ENCODE measurements at places on chromosomes 13 and 19.
A peak's percentile ranks its signal among the peaks of the same experiment; 100 is the strongest.

DNA sequence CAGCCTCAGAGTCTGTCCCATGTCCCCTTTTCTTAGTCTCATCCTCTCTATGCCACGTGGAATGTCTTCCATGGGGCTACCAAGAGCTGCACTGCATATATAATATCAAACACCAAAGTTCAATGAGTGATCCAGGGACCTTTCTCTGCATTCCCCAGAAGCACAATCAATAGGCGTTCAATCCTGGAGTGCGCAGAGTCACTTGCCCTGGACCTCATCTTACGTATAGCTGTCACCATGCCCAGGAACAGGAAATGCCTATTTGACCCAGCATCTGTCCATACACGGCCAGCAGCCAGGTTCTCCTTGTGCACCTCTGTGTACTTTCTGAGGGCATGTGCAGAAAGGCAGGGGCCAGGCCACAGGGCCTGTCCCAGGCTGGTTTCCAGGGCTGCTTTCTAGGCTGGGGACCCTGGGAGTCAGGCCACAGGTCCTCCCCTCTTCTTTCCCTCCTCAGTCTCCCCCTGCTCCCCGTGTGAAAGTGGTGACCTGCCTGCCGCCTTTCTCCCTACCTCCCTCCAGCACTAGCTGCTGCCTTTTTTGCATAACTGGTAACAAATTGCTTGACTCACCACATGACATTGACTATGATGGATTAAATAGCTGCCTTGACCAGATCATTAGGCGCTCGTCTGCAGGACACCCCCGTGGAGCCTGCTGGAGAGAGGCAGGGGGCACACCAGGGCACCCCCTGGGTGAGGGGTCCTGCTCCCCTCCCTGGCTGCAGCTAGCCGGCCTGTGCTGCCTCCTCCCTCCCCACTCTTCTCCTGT lies 222.0 kb downstream of the ZNF536 start:
- no peak for DNase-seq

- no peak for DNase-seq
Observed at GRCh38 chr19:5851302-5851701, at the start of gene FUT3. FUT3 (minus strand) TSS chr19:5851449.

DNA sequence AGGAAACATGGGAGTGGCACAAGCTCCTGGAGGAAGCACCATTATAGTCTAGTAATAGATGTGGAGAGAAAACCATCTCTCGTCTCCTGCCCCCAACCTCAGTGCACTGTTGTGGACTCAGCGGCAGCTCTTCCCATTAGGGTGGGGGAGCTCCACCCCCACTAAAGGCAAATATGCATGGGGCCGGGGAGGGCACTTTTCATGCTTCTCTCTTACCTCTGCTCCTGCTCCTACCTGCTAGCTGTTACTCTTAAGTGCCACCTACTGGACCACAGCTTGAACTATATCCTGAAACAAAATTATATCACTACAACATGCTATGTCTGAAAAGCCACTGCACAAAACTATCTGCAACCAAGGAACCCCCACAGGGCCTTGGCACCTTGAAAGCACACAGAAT lies 112.6 kb upstream of the DACH1 start:
- no peak for DNase-seq

DNA sequence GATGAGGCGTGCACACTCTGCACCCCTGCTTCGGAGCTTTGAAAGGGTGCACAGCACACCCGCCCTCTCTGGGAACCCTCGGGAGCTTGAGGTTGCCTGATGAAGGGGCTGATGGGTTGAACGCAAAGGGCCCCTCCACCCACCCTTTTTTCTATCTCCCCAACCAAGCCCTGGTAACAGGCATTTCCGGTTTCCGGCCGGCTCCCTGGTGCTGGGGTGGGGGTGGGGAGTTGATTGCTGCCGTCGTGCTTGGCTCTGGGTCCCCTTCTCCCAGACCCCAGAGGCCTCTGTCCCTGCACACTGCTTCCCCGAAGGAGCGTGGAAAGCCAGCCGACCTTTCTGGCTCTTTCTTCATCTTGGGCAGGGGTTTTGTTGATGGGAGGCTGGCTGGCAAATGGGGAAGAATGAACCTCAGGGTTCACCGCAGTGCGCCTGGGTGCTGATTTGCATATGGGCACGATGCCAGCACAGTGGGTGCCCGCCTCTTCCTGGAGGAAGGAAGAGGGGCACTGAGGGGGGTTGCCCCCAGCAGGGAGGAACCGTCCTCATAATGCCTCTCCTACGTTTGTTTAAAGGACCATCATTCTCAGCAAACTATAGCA lies 29.1 kb downstream of the VAV1 start:
- DNase-seq: peak; percentile 74

DNA sequence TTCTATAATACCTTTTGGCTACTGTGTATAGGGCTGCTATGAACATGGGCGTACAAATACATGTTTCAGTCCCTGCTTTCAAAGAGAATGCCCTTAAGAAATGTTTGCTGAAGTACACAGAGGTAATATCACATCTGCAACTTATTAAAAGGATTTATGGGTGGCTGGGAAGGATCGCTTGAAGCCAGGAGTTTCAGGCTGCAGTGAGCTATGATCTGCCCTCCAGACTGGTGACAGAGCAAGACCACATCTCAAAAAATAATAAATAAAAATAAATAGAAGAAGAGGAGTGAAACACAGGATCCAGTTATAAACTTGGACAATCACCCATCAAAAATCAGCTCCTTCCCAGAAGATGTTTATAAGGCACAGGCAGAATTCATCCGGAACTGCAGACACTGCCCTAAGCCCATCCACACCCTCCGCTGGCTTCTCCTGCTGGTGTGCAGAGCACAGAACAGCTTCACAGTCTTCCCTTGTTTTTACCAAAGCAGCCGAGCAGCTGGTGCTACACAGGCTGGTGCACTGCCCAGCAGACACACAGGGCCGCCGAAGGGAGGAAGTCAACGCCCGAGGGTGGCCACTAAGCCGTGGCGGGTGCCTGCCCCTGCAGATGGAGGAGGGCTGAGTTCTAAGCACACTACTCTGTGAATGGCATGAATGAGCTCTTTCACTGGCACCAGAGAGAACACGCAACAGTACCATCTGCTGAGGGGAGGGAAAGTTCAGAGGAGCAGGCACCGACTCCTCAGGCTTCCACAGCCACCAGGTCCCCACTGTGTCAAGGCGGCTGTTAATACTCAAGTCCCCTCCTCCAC lies 44.0 kb downstream of the BRD4 start:
- DNase-seq: no peak

Data from stimulated activated CD8-positive, alpha-beta memory T cell treated with anti-CD3 and anti-CD28 coated beads, Interleukin-4, amount 100 ng/mL, for 24 hours (primary cell).